ENCODE measurements at places on chromosomes 16 and 17. TPM values are rescaled to one million over a fixed set of nuclear protein-coding genes. Genes with fewer than 3 reads are reported as not detected.

CBX8 gene
- total RNA-seq: 4.4 TPM

NLRC3 gene
- total RNA-seq: 1.2 TPM

SPATA2L gene
- total RNA-seq: 5.2 TPM

TPPP3 gene
- 24.0 TPM for total RNA-seq

EVI2A gene
- 6.9 TPM for total RNA-seq

TEKT5 gene
- total RNA-seq: 0.32 TPM

HDAC5 gene
- total RNA-seq: 26.9 TPM

MT4 gene
- not detected for total RNA-seq

OR3A3 gene
- not detected for total RNA-seq

Data from urinary bladder (tissue), 4 donors.